Central memory CD4-positive, alpha-beta T cell (primary cell): ENCODE measurements at places on chromosomes 16 and 17.

GRCh38 chr16:31074814-31075183, 577 bp downstream of the ZNF646 start:
- DNase-seq = no peak

- DNase-seq = no peak
Observed at GRCh38 chr17:27834571-27834970, 34.2 kb upstream of the NOS2 start.

GRCh38 chr16:16992975-16993765, 477.6 kb downstream of the XYLT1 start:
- DNase-seq = peak; percentile 20

- DNase-seq = no peak
Observed at GRCh38 chr17:7590743-7591142, 849 bp upstream of the SOX15 start.

DNA sequence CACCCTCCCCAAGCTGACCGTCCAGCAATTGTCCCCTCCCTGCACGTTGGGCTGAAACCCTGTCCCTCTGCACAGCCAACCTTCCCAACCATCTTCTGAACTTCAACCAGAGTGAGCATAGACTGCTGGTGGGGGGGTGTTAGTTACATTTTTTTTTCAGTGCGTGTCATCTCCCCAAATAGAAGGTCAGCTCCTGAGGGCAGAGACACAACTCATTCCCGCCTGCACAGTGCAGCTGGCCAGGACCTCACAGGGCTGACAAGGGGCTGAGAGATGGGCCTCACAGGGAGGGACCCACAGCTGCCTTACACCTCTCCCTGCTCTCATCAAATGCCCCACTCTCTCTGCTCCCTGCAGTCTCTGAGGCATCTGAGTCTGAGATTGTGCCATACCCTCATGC, 8.4 kb downstream of the SRL start:
- no peak for DNase-seq

DNA sequence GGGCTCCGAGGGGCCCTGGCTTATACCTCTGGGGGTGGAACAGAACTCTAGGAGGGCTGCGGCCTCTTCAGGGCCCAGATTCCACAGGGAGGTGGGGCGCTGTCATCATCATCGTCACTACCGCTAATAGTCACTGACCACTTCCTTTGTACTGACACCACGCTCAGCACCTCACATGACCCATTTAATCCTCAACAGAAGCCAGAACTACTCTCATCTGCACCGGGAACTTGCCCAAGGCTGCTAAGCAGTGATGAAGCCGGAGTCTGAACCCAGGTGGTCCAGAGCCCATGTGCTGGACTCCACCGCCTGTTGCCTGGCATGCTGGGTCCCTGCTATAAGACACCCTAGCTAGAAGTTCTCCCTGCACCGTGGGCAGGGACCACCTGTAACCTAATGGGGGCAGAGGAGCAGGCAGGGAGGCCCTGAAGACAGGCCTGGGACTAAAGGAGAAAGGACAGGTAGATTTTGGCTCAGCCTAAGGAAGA, 12.0 kb downstream of the UNC13D start:
- peak; percentile 66 for DNase-seq

GRCh38 chr16:85781695-85782370, 17.5 kb downstream of the EMC8 start:
- DNase-seq = no peak

- DNase-seq = peak; percentile 82
Observed at GRCh38 chr16:11354733-11355574, 9.7 kb downstream of the RMI2 start.

DNA sequence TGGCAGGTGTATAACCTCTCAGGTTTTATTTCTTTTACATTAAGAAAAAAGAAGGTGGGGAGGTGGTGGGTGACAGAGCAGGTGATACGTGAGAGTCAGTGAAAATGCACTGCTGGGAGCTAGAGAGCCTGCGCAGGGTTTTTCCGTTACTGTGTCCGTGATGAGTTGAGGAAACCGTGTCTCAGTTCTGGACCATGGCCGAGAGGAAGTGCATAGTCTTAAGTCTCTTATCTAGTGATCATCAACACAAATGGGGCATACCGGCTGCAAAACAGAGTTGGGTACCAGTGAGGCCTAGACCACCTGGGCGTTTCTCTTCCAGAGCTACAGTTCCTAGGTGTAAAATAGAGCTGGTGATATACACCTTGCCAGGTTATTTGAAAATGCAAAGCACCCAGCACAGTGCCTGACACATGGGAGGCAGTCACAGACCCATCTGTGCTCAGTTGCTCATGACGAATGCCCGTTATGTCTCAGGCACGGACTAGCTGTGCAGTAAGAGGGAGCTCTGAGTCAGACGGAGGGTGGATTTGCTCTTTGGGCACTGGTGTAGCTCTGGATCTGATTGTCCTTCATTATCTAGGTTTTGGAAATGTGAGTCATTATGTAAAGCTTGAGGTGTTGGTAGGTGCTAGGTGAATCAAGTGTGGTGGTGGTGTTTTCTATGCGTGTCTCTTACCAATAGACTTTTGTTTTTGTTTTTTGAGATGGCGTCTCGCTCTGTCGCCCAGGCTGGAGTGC, 60.9 kb downstream of the RPTOR start:
- DNase-seq = no peak

GRCh38 chr17:42944211-42944610, 20.0 kb downstream of the AARSD1 start:
- no peak for DNase-seq

DNA sequence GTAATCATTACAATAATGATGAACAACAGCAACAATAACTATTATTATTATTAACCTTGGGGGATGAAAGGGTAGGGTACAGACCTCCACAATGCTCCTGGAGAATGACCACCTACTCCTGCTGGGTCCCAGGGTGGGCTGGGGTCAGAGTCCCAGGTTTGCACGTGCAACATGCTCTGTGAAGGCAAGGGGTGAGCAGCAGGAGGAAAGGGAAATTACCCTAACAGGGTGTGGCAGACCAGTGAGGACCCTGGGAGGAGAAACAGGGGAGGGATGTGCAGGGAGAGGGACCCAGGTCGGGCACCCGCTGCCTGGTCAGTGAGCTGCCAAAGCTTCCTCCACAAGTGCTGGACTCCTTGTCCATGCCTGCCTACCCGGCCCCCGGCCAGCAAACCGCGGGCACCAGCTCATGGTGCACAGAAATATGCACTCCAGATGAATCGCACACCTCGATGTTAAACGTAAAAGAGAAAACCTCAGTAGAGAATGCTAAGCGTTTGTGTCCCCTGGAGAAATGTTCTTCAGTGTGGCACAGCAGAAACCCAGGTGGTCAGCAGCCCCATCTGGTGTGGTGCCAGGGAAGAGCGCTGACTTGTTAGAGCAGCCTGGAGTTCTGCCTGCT, 767.1 kb downstream of the KCNJ18 start:
- no peak for DNase-seq

DNA sequence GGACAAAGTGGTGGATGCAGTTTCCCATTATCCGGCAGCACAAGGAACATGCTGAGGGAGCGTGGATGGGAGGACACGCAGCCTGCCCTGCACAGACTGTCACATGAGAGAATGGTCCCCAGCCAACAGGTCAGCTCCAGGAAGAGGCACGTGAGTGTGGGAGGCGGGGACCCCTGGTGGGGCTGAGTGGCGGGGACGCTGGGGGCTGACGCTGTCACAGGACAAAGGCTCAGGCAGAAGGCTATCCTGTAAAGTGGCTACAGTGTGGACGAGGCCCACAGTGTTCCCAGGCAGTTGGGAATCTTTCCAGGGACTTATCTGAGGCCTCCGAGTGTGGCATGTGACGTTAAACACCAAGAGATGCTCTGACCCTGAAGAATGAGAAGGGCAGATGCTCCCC, 30.4 kb downstream of the MBTPS1 start:
- no peak for DNase-seq

GRCh38 chr17:32496395-32497073, 9.7 kb downstream of the CDK5R1 start:
- no peak for DNase-seq

GRCh38 chr16:188674-189073, 8.4 kb downstream of the HBQ1 start:
- no peak for DNase-seq

DNA sequence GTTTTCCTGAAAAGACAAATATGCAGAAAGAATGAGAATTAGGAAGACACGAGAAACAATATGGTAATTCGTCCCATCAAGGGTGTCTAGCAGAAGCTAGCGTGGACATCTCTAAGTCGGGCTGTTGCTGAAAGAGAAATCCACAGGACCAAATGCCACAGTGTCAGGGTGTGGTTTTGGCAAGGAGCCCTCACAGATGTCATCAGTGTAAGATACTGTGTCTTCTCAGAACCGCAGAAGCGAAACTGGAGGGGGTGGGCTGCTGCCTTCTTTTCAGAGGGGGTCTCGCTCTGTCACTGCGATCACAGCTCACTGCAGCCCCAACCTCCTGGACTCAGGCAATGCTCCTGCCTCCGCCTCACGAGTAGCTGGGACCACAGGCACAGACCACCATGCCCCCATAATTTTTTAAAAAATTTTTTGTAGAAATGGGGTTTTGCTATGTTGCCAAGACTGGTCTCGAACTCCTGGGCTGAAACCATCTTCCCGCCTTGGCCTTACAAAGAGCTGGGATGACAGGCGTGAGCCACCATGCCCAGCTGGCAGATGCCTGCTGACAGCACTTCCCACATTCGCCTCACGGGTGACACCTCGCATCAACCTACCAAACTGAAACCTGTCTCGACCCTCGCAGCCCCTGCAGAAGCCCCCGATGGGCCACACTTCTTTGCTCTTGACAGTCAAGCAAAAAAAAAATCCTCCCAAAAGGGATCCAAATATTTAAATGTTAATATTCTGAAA, 26.2 kb downstream of the TRAP1 start:
- DNase-seq = no peak

- DNase-seq = no peak
Observed at GRCh38 chr16:2854700-2855309, 3.2 kb downstream of the PRSS22 start.

- no peak for DNase-seq
Observed at GRCh38 chr16:10729104-10730048, 14.3 kb upstream of the NUBP1 start.

DNA sequence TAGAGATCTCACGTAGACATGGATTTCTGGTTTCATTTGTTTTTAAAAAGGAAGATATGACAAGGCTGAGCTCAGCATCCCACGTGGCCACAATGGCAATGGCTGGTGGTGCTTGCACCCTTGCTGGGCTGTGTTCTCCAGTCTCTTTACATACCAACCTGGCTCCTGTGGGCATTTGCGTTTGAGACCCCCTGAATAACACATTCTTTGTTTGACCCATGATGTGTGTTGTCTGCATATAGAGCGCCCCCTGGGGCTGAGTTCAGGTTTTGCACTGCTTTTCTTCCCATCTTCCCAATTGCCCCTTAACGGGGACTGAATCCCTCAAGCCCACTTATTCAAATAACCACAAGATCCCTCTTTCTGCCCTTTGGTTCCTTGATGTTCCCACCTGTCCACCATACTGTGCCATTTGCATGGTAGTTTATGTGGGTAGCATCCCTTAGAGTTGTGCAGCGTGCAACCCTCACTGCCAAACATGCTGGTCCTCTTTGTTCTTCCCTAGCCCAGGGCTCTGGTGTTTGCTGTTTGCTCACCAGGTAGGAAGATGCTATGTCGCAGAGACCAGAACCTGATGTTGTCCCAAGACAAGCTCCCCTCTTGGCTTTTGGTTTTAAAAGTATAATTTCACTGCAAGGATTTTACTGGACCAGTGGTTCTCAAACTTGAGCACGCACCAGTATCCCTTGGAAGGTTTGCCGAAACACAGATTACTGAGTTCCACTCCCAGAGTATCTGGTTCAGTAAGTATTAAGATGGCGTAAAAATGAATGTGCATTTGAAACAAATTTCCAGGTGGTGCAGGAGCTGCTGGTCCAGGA, 38.5 kb upstream of the NKD1 start:
- peak; percentile 5 for DNase-seq

DNA sequence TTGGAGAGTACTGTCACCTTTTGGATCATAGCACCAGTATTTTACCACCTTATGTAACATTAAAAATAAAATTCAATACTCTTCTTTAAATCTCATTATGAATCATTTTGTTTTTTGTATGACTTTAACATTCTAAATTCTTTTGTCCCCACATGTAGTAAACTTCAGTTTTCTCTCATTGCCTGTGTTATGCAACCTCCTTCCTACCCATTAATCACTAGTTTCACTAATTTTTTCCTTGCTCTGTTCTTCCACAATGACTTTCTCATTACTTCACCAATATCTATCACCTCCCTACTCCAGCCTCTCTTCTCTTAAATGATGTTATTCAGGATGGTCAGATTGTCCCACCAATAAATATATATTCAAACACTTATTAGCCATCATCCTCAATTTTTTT, 68.7 kb downstream of the TTC19 start:
- DNase-seq = no peak
